Fibroblast of the aortic adventitia (primary cell): ENCODE measurements at places on chromosomes 7 and 10.

GRCh38 chr7:32153006-32153405, 82.8 kb upstream of the PDE1C start:
- no peak for DNase-seq

- peak; percentile 25 for DNase-seq
These were observed 174.9 kb downstream of the CACNA2D1 start for GRCh38 chr7:82268632-82269031.

- DNase-seq: peak; percentile 45
These were observed 45.2 kb downstream of the COL1A2 start for GRCh38 chr7:94439893-94440381.

DNA sequence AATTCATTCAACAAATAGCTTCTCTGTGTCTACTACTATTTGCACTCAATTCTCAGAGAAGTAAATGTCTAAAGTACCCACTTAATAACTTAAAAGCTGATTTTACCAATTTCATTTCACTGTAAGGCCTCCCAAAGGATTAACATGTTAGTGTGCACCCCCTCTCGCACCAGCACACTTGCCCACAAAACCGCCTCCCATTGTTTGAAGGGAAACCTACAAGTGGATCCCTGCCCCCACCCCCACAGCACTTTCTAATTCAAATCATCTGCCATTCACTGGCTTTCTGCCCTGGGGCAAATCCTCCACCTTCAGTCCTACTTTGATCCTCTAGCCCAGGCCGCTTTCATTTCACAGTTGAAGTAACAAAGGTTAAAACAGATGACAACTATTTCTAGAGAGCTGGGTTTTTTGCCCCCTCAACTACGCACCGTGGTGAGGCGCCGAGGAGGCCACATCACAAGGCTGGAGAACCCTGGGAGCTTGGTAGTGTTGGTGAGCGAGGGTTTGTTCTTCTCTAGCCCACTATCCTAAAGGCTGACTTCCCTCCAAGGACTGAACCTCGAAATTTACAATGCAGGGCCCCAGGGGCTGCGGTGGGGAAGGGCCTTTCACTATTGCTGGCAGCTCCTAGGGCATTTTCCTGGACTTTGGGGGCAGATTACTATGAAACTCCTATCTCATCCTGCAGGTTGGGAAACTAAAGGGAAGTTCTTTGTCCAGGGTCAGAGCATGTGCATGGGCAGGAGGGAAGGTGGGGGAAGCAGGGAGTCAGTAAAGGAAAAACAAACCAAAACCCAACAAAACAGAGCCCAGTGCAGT, 517.4 kb upstream of the ZMIZ1 start:
- DNase-seq: no peak

- DNase-seq: no peak
These were observed at the start of gene TMEM72 for GRCh38 chr10:44911081-44911540. Gene TMEM72 (plus strand): TSS chr10:44911337. CDS start chr10:44911513, 176 bp downstream.

DNA sequence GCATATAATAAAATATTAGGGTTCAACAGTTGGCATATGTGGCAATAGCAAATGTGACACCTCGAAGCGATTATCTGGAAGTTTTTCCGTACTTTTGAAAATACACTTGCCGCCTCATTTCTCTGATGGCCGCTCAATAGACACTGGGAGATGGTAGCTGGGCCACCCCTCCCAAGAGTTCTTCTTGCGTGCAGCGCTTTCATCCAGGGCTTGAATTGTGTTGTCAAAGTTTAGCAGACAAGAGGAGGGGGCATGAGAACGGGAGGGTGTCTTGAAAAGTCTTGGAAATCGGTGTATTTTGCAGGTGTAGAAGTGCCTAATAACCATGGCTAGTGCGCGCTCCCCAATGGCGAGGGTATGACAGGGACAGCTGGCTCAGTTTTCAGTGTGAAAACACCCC, 8.5 kb downstream of the PTF1A start:
- DNase-seq: no peak

DNA sequence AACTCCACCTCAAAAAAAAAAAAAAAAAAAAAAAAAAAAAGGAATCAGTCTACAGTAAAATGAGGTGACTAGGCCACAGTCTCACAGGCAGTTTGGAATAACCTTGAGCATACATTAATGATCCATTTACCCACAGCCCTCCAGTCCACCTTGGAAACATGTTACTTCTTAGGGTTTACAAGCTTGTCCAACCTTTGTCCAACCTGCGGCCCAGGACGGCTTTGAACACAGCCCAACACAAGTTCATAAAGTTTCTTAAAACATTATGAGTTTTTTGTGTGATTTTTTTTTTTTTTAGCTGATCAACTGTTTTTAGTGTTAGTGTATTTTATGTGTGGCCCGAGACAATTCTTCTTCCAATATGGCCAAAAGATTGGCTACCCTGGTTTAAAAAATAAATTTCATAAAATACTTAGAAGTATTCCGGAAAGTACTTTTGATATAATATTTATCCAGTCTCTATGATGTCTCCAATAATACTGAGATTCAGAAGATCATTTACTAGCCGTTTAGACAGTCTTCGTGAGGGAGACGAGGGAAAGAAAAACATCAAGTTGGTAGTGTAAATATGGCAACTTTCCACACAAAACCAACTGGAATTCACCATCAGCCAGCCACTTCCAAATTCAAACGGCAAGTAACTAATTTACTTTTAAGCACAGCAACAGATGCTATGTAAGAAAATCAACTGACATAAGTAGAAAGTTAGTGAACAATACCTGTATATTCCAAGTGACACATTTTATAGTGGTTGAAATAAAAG, 9.9 kb downstream of the BAZ1B start:
- no peak for DNase-seq

DNA sequence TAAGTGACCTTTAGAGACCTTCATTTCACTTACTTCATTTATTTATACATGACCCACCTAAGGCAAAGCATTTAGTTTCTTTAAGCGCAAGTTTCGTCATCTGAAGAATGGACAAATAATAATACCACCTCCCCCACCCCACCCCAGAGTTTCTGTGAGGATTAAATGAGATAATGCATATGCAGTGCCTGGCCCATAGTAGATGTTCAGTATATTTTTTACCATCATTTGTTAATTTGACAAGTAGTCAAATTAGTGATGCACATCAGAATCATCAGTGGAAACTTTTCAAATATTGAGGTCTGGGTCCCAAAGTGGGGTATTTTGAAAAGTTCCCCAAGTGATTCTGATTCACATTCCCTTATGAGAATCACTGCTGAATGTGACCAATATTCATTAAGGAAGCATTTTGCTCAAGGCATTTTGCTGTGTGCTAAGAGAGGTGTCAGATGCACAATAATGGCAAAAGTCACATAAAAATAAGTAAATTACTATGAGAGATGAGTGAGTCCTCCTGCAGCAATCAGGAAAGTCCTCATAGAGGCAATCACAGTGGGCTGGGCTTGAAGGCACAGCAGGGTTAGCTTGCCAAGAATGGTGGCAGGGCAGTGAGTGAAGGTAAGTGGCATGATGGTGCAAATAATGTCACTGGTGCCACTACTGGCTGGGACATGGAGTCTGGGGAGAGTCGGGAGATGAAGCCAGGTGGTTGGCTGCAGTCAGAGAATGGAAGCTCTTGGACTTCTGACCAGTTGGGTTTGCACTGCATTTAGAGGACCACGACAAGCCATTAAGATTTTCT, 244.1 kb downstream of the PTEN start:
- no peak for DNase-seq

DNA sequence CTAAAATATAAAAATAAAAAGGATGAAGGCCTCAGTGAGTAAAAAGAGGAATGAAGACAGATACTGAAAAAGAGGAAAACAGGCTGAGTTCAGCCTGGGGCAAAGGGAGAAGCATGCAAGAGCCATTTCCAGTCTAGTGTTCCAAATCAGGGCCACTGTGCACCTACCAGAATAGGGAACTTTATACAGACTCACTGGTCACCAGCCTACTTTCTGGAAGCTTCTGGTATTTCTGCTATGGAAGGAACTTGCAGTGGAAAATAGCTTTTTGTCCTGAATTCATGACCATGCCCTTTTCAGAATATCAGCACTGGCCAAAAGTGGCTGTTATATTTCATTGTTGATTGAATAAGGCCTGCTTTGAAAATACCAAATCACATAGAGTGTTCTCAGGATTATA, 28.8 kb downstream of the ABRAXAS2 start:
- DNase-seq: no peak

DNA sequence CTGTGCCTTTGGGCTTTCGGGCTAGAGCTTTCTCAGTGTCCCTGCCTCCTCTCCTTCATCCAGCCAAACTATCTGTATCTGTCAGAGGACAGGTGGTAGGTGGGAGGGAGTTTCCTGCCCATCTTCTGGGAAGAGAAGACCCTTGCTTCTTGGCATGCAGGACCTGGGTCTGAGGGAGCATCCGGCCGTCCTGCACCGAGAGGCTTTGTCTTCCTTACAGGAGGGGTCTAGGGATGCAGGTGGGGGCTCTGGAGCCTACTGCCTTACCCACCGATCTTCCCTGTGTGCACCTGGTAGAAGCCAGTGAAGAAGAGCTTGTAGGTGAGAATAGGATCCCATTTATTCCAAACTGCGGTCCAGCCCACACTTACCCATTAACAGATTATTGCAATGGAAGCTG, 5.8 kb upstream of the KLF6 start:
- DNase-seq: no peak

- DNase-seq: peak; percentile 50
These were observed 64.9 kb downstream of the DAGLB start for GRCh38 chr7:6382817-6383216.

- peak; percentile 41 for DNase-seq
These were observed 52.7 kb downstream of the ITGB8 start for GRCh38 chr7:20383351-20383750.

DNA sequence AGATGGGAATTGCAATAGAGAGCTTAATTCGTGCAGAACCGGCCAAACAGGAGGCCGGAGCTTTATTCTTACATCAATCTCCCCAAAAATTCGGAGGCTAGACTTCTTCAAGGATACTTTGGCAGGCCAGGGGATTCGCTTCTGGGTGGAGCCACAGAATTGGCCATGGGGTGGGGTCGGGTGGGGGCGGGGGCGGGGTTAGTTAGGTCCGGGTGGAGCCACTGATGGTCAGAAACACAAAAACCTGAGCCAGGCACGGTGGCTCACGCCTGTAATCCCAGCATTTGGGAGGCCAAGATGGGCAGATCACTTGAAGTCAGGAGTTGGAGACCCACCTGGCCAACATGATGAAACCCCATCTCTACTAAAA, 87.5 kb downstream of the SEPTIN14 start:
- no peak for DNase-seq

- DNase-seq: no peak
These were observed 49.0 kb downstream of the PIK3CG start for GRCh38 chr7:106914018-106914607.

- no peak for DNase-seq
These were observed 60.3 kb downstream of the WNT2 start for GRCh38 chr7:117262546-117262945.

DNA sequence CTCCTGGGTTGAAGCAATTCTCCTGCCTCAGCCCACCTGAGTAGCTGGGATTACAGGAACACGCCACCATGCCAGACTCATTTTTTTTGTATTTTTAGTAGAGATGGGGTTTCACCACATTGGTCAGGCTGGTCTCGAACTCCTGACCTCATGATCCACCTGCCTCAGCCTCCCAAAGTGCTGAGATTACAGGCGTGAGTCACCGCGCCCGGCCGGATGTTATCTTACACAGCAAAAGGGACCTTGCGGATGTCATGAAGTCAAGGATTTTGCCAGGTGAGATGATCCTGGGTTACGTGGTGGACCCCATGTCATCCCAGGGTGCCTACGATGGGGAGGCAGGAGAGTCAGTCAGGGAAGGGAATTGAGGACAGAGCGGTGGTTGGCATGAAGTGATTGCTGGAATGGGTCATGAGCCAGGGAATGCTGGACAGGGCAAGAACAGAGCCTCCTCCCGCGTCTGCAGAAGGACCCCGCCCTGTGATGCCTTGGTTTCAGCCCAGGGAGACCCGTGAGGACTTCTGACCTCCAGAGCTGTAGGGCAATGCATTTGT, 8.7 kb upstream of the UBE3C start:
- DNase-seq: no peak

- peak; percentile 31 for DNase-seq
These were observed 117.2 kb downstream of the MYOF start for GRCh38 chr10:93364966-93365365.

DNA sequence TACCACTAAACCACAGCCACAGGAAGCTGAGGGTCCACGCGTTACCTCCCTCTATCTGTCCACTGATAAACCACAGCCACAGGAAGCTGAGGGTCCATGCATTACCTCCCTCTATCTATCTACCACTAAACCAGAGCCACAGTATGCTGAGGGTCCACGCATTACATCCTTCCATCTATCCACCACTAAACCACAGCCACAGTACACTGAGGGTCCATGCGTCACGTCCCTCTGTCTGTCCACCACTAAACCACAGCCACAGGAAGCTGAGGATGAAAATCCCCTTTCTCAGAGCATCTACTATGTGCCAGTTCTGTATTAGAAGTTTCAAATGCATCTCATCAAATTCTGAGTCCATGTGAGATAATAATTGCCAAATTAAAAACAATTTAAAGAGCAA, 589.3 kb downstream of the DNAJB6 start:
- DNase-seq: no peak
